Activated CD4-positive, alpha-beta T cell treated with anti-CD3 and anti-CD28 coated beads, Interleukin-2, amount 10 ng/mL, durations not matched to agents 7 days and 5 days (primary cell): ENCODE measurements at places on chromosomes 3 and 15.

DNA sequence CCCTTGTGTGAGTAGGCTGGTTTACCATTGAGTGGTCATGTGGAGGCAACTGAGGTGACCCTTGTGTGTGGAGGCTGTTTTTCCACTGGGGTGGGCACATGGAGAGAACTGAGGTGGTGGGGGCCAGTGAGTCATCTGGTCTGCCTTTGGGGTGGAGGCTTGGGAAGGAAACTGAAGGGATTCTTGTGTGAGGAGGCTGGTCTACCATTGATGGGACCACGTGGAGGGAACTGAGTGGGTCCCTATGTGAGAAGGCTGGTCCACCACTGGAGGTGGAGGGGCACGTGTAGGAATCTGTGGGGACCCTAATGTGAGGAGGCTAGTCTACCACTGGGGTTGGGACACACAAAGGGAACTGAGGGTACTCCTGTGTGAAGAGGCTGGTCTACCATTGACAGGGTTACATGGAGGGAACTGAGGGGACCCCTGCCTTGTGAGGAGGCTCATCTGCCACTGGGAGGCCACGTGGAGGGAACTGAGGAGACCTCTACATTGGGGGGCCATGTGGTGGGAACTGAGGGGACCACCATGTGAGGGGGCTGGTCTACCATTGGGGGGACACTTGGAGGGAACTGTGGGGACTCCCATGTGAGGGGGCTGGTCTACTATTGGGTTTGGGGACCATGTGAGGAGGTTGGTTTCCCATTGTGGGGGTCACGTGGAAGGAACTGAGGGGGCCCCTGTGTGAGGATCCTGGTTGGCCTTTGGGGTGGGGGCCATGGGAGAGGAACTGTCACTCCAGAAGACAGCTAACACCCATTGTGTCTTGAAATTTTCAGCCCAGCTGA lies 164.5 kb downstream of the WNT7A start:
- DNase-seq, result no peak

GRCh38 chr3:195441476-195441991 lies 1.3 kb downstream of the ACAP2 start:
- no peak for DNase-seq

DNA sequence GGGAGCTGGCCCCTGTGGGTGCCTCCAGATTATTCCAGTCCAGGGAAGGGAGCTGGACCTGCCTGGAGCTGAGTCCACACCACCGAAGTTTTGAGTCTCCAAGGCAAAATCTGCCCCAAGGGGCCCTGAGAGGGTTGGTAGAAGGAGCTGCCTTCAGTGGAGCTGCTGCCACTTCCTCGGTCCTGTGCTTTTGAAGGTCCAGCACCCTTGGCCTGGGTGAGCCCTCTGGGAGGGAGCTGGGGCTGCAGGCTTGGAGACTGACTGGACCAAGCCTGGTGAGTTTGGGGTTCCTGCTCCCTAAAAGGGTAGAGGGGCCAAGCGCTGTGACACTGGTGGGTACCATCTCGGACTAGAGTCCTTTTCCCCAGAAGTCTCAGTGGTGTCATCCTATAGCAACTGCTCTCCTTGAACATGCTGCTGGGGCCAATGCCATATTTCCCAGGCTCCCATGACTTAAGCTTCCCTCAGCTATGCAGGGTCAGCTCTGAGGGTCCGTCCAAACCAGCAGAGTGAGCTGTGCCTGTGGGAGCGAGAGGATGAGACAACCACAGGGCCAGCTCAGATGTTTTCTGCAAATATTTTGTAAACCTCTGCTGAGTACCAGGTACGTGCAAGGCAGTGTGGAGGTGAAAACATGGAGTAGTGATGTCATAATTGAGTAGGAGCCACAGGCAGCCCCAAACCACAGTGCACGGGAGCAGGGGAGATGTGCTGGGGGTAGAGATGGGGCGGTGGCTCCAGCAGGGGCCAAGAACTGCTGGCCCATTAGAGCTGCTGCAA lies 96.0 kb downstream of the ABHD5 start:
- DNase-seq, result no peak

DNA sequence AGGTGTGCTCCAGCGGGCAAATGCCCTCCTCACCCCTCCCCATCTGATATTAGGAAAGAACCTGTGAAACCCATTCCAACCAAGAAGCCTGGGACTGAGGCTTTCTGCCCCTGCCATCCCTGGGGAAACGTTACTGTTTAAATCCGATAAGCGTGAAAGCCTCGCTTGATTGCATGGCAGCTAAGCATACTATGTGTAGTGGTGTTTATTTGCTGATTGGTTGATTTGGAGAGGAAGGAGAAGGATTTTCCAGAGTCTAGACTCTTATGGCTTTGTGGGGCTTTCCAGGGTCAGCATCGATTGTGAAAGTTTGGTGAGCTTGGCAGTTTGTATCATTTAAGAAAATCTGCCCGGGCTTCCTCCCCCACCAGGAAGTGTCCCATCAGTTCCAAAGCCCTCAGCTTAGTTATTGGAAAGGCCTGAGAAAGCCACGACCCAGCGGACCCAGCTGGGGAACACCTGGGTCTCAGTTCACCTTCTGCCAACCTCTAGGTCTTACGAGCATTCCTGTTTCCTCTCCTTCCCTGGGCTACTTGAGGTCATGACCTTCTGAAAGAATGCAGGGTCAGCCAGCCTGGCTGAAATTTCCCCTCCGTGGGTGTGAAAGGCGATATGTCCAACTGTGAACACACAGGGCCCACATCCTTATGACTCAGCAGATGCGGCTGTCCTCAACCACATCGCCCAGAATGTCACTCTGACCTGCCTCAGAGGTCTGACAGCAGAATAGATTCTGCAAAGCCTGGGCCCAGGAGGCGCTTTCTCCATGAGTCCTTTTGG lies 62.8 kb upstream of the HERC1 start:
- DNase-seq, result no peak

DNA sequence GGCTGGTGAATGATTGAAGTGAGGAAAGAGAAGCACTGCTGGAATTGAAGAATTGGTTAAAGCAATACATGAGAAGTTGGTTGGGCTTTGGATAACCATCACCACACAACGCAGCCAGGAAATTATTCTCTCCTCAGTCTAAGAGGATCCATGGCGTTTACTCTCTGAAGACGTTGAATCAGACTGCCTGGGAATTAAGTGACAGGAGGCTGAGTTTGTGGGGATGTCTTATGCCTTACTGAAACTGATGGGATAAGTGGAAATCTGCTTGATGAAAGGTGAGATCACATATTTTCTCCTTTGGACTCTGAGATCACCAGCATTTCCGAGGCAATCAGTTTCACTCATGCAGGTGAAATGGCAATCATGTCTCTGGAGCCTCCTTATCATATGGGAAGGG lies 456.1 kb upstream of the GBE1 start:
- no peak for DNase-seq

- no peak for DNase-seq
Observed at GRCh38 chr15:36960179-36960946, 140.0 kb downstream of the MEIS2 start.

- DNase-seq, result no peak
Observed at GRCh38 chr3:129619726-129620162, 13.3 kb upstream of the PLXND1 start.

DNA sequence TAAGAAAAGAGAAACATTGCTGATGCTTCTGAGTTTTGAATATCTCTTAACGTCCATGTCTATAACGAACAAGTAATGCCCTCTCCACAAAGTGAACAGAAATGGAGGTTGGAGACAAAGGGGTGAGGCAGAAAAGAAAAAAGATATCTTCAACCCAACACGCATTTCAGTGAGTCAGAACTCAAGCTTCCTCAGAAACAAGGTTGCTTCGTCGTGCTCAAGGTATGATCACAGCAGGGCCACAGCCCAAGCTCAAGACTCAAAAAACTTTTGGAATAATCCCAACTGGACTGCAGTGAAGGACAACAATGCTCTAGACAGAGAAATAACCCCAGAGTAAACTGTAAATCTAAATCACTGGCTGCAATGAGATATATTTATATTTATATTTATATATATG lies 18.9 kb downstream of the WNT5A start:
- no peak for DNase-seq

- DNase-seq, result no peak
Observed at GRCh38 chr3:195162033-195162669, 108.8 kb downstream of the XXYLT1 start.

- DNase-seq, result peak; percentile 79
Observed at GRCh38 chr3:194306109-194306686, 44.9 kb downstream of the CPN2 start.

- DNase-seq, result no peak
Observed at GRCh38 chr3:10522646-10523303, 17.4 kb upstream of the ATP2B2 start.

DNA sequence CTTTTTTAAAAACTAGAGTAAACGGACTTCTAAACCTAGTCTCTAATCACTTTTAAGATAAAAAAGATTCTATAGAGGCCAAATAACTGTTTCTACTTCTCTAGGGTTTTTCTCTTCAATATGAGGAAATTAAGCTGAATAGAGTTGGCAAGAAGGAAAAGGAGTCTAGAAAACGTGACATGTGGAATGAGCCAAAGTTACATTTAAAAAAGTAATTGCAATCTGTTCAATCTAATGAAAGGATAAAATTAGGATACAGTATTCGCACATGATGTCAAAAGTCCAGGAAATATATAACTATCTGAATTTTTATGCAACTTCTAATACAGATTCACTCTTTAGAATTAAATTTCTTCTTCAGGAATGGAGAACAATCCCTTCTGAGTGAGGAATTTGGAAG lies 300.1 kb downstream of the ULK4 start:
- DNase-seq, result no peak

- no peak for DNase-seq
Observed at GRCh38 chr3:74515451-74515850, 99.0 kb downstream of the CNTN3 start.

- no peak for DNase-seq
Observed at GRCh38 chr3:122200661-122201060, 17.2 kb downstream of the CASR start.

DNA sequence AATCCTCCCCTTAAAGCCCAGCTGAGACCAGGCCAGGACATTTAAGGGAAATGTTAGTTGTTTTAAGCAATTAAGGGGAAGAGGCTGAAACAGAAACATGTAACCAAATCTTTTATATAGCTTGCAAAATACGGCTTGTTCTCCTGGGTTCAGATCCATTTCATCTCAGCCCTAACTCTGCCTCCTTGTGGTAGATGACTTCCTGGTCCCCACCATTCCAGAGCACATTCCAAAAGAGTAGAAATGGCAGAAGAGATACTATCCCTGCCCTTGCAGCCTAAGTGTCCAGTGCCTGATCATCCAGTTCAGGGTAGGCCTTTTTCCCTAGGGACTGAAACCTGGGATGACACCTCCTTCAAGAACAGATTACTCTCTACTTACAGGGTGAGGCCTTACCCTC lies 266.2 kb upstream of the VEPH1 start:
- DNase-seq, result no peak

GRCh38 chr3:180420804-180421203 lies 181.2 kb upstream of the TTC14 start:
- no peak for DNase-seq

DNA sequence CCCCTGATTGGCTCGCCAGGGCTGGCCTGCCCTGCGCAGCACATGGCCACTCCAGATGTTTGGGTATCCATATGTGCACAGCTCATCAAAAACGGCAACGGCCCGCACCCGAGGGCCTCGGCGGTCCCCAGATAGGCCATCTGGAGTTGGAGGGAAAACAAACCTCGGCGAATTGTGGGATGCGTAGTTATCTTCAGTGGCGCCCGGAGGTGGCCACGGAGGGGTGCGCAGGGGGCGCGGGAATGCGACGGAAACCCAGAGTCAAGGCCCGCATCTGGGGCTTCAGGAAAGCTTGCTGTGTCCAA lies 156.5 kb downstream of the TLE3 start:
- no peak for DNase-seq

DNA sequence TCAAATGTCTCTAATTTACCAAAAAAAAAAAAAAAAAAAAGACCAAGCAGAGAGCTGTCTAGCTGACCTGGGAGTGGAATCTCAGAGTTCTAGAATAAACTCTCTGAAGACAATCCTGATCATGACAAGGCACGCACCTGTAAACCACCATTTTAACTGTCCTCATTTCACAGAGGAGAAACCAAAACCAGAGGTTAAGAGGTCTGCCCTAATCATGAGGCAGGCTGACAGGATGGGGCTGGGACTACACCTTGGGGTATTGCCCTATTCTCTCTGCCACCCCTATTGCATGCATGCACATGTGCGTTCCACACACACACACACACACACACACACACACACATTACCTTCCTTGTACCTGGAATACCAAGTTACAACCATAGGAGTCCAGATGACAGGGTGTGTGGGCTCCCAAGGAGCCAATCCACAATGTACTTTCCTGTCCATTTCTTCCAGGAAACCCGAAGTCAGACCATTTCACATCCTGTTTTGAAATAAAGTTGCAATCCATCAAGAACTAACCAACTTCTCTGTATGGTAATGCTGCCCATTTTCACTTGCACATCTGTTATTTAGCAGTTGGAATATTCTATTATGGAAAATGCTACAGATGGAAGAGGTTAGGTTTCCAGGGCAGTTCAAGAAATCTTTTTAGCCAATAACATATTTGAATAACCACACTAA lies 34.6 kb downstream of the HSPBAP1 start:
- DNase-seq, result no peak

- DNase-seq, result no peak
Observed at GRCh38 chr15:35197306-35197705, 112.2 kb upstream of the NANOGP8 start.
